ENCODE measurements at places on chromosomes 12 and 14.

DNA sequence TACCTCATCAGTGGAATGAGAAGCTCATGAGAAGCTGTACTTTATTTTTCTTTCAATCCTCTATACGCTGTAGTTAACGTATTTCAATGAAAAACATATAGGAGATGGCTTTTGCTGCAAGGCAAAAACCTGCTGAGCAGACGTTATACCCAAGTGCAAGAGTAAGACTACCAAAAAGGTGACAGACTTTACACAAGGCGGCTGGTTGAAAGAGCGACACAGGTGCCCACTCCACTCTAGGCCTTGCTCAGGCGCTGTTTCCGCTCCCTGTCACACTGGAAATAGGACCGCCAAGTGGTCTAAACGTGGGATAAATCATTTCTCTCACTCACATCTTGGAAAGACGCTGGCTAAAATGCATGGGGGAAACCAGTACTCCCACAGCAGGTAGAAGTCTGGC lies 54.5 kb downstream of the PPP2R5C start:
- no peak for DNase-seq

DNA sequence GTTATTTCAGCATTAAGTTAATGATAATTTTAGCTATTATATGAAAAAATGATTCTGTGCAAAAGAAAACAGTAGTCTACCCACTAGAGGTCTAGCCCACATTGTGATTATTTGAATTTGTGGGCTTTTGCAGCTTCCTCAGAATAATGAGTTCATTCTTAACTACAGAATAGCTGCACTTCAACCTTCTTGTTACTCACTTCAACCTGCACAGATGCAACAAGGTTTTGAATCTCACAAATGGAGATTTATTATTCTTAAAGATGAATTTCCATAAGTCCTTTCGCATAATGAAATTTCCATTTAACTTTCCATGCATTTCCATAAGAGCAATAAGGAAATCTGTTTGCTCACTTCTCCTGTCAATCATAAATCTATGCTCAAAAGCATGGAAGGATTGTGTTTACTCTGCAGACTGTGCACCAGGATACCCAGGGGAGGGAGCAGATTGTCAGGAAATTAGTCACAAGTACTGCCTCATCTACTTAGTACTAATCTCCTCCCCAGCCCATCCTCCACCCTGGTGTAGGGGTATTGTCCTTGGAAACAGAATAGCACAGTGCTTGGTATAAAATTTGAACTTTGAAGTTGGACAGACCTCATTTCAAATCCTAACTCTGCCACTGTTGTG lies 24.1 kb downstream of the PTGER2 start:
- no peak for DNase-seq

GRCh38 chr14:60647081-60647836 lies 2.0 kb downstream of the SIX1 start:
- DNase-seq: peak; percentile 18

GRCh38 chr12:82008251-82008650 lies 249.1 kb upstream of the PPFIA2 start:
- DNase-seq: peak; percentile 69

DNA sequence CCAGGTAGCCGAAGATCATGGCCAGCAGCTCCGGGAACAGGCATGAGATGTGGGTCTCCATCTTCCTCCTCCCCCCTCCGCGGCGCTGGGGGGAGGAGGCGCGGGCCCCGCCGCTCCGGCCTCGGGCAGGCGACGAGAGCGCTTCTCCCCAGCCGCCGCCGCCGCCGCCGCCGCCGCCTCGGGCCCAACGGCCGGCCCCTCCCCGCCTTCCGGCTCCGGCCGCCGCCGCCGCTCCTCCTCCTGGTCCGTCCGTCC lies 448 bp downstream of the FBXL14 start:
- DNase-seq: no peak

DNA sequence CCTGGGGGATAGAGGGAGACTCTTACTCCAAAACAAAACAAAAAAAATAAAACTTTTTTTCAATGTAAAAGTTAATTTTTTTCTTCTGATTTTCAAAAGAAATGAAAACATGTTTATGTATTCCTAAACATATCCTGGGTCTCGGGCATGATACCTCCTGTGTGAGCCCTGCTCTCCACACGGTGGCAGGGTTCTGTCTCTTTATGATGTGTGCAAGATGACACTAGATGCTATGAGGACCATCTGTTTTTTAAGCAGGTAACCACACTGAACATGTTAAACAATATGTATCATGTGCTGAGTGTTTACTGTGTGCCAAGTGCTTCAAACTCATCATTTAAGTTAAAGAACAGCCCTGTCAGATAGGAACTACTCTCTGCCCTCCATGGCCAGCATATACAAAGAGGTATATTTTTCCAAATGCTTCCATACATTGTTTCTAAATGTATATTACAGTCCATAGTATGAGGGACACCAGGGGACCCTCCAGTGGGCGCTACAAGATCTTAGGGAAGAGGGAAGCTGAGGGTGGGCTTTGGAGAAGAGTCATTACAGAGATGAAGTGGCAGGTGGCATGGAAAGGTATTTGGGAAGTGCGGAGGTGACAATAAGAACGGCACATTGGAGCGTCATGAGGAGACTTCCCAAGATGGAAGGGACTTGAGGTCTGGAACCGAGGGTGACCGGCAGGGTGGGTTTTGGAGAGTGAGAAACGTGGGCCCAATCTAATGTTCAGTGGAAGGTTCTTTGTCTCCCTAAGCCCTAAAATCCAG lies 28.5 kb downstream of the FOS start:
- DNase-seq: peak; percentile 23

DNA sequence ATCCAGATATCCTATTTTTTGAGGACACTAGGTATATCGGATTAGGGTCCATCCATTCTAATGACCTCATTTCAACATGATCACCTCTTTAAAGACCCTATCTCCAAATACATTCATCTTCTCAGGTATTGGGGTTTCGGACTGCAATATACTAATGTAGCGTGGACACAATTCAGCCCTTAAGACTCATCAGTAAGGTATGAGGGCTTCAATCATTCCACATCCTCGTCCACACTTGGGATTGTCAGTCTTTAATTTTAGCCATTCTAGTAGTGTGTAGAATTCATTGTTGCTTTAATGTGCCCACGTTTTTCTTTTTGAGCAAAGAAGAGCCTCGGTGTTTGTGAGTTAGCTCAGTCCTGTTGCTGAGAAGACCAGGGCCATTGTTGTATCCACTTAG lies 177.0 kb upstream of the TBX3 start:
- no peak for DNase-seq

- DNase-seq: no peak
These were observed 76.7 kb upstream of the EIF5 start for GRCh38 chr14:103257211-103257962.

- DNase-seq: no peak
These were observed 66.4 kb downstream of the ITPK1 start for GRCh38 chr14:93049315-93049714.
